ENCODE measurements at places on chromosomes 7 and 10.

GRCh38 chr7:118183428-118183785 lies 557 bp upstream of the LSM8 start:
- DNase-seq: no peak

GRCh38 chr7:120731271-120731670 lies 126.7 kb downstream of the TSPAN12 start:
- DNase-seq: no peak

- no peak for DNase-seq
These were observed 9.3 kb upstream of the TET1 start for GRCh38 chr10:68550747-68551411.

DNA sequence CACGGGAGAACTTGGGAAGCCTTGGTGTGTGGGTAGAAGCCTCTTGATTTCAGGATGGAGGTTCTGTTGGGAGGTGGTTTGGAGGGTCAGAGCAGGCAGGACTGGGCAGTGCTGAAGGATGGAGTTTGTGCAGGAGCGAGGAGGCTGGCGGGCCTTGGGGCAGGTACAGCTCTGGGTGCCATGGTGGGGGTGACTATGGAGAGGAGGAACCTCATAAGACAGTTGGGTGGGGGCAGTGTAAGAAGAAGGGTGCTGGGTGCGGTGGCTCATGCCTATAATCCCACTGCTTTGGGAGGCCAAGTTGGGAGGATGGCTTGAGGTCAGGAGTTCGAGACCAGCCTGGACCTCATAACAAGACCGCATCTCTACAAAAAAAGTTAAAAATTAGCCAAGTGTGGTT lies 54.7 kb upstream of the GTF2IRD1 start:
- DNase-seq: no peak

- DNase-seq: no peak
These were observed 383.2 kb downstream of the PTPRN2 start for GRCh38 chr7:158204453-158204852.

GRCh38 chr7:100641860-100642533 lies 645 bp upstream of the TFR2 start:
- no peak for DNase-seq

DNA sequence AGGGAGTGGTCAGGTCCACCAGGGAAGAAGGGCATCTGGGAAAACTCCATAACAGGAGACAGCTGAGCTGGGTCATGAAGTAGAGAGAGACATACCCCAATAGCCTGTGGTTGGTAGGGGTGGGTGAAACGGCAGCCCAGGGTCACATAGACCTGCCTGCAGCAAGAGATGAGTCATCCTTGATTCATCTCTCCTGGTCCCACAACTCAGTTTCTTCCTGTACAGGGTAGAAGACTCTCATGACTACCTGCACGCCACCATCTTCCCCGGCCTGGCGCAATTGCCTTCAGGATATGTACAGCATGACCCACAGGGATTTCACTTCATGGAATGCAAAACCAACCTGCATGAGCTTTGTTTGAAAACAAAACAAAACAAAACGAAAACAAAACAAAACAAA lies 45.1 kb upstream of the ADAM12 start:
- no peak for DNase-seq

- no peak for DNase-seq
These were observed 34.5 kb downstream of the DNAJB6 start for GRCh38 chr7:157371296-157371695.

- peak; percentile 65 for DNase-seq
These were observed 620.8 kb upstream of the AUTS2 start for GRCh38 chr7:68977385-68978055.

- no peak for DNase-seq
These were observed 63.8 kb downstream of the ENTPD1 start for GRCh38 chr10:95819620-95820329.
